ENCODE measurements at places on chromosomes 13 and 19. TPM values are rescaled to one million over a fixed set of nuclear protein-coding genes. Genes with fewer than 3 reads are reported as not detected.
A peak's percentile ranks its signal among the peaks of the same experiment; 100 is the strongest.

DNA sequence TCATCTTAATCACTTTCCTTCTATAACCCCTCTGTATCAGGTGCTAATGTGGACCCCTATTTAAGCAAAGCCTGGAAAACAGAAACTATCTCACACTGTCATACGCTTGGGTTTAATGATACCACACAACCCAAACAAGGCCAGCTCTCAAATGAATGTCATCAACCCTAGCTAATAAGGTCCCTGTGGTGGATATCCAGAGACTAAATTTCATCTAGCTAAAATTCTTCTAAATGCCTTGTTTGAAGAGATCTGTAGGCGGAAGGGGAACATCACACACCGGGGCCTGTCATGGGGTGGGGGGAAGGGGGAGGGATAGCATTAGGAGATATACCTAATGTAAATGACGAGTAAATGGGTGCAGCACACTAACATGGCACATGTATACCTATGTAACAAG, 95.5 kb downstream of the FOXO1 start:
- no peak overlapping the region for H3K27ac ChIP-seq
- H3K4me3 ChIP-seq, result no peak overlapping the region
- H3K27me3 ChIP-seq, result no peaks in the 10 kb centered on the region

SIGLEC7 gene
- not detected for total RNA-seq

OLFM4 gene
- not detected for total RNA-seq

CCDC70 gene
- total RNA-seq, result not detected

DNA sequence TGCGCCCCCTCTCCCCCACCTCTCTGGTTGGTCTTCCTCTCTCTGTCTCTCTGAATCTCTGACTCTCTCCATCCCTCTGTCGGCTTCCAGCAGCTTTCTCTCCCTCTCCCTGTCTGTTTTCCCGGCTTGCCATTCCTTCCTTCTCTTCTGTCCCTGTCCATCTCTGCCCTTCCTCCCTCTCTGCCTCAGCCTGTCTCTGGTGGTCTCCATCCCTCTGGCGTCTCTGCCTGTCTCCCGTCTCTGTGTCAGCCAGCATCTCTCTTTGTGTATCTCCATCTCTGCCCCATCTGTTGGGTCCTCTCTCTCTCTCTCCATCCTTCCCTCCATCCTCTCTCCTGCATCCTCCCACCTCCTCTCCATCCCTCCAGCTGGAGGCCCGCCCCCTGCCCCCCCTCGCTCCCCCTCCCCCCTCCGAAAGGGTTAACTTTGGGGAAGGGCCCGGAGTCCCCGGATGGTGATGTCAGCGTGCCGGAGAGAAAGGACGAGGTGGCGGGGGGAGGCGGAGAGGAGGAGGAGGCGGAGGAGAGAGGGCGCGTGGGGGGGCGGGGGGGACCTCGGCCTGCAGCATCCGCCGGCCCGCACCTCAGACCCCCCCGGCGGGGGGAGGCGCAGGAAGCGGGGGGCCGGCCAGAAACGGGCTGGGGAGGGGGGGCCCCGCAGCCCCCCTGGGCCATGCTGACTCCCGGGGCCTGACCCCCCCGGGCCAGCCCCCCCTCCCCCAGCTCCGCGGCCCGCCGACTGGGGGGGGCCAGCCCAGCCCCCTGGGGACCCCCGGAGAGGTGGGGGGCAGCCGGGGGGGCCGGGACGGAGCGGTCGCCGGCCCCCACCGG, at the start of gene BRSK1:
Gene BRSK1 (plus strand): TSS at position 450 of the 830 bp plus-strand sequence. CDS start 446 bp downstream, outside the sequence.
- no peaks in the 10 kb centered on the region for H3K36me3 ChIP-seq
- peak; percentile 30 for DNase-seq
- H3K4me3 ChIP-seq, result peak within 1 kb of the TSS; percentile 37
- H3K4me1 ChIP-seq, result peaks cover 14% of the 10 kb centered on the region
- H3K27ac ChIP-seq, result no peak within 1 kb of the TSS

LILRB2 gene
- not detected for total RNA-seq
